HS-5 (cell line): ENCODE measurements at places on chromosomes 4 and X.

- DNase-seq, result no peak
Measured at GRCh38 chr4:145179281-145179860, 1.0 kb downstream of the OTUD4 start.

GRCh38 chr4:169042608-169043007 lies 32.6 kb upstream of the CBR4 start:
- no peak for DNase-seq

- no peak for DNase-seq
Measured at GRCh38 chr4:110449947-110450346, 26.0 kb upstream of the ENPEP start.

GRCh38 chrX:31679861-31680260 lies 608.0 kb upstream of the FTHL17 start:
- DNase-seq, result no peak

DNA sequence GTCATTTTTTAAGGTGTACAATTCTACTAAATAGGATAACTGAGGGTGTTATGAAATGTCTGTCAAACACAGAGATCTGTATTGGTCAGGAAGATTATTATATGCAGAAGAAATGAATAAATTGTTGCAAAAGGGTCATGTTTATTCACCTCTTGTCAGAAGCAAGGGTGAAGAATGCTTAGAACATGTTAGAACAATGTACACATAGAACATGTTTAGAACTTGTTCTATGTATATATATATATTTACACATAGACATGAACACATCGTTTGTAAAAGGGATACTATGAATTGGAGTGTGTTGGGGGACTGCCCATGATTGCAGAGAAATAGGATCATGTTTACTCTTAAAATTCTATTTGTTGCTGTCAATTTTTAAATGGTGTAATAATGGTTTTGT lies 28.0 kb upstream of the TMEM150C start:
- DNase-seq, result no peak

DNA sequence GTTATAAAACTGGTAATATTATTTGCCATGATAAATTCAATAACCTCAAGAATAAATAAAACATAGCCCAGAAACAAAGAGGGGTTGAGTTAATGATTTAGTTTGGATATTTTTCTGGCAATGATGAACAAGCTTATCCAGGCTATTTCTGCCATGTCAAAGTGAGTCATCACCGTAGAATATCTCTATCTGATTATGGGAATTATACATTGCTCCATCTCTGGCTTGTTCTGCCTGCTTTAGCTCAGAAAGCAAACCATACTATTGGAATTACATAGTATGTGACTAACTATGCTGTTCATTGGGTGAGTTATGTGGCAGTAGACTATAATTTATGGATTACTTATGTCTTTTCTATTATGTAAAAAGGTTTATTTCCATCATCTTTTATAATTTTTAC lies 680.1 kb upstream of the AADAT start:
- peak; percentile 18 for DNase-seq

GRCh38 chr4:1371176-1372165 lies 24.5 kb downstream of the UVSSA start:
- no peak for DNase-seq

GRCh38 chrX:3950373-3950772 lies 236.9 kb upstream of the PRKX start:
- no peak for DNase-seq

- no peak for DNase-seq
Measured at GRCh38 chr4:1793496-1793840, 375 bp downstream of the FGFR3 start.

DNA sequence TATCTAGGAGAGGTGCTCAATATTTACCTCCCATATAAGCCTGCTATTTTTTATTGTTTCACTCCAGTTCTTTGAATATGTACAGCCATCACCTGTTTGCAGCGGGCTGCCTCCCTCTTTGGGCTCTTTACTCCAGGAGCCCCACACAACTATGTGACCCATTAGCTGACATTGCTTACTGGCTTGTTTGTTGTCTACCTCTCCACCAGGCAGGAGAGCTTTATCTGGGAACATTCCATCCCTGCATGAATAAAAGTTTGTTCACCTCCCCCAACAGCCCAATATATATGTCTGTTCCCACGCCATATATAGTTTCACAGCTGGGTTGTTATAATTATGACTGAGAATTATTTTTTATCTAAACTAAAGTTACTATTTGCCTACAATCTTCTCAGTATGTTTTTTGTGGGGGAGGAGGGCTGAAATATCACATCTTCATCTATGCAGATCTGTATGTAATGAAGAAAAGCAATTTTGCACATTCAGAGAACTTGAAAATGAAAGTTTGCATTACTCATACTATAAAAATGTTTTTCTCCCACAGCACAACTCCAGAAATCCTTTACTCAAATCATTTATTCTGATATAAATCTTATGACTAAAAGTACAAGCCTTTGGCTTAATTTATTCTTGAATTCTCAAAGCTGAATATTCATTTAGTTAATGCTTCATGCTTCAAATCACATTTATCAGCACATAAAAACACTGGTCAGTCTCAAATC lies 61.2 kb upstream of the DAPP1 start:
- DNase-seq, result no peak

DNA sequence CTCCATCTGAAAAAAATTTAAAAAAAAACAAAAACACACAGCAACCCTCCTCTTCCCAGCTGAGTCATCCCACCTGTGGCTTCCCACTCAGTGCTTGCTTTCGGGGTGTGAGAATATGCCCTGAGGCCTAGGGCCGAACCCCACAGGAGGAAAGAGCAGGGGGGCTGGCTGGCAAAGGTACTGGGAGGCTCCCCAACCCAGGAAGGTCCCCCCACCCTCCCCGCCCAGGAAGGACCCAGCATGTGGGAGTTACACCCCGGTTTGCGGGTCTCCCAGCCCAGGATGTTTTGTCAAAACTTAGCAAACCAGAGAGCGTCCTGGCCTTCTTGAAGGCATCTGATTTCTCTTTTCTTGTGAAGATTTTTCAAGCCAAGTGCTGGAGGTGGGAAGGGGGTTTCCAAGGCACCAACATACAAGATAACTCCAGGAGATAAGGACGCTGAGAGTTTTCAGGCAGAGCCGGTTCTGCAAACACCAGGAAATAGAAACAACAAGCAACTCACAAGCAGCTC lies 25.7 kb upstream of the CSF2RA start:
- DNase-seq, result no peak

GRCh38 chr4:110104661-110105060 lies 93.8 kb downstream of the ELOVL6 start:
- no peak for DNase-seq

DNA sequence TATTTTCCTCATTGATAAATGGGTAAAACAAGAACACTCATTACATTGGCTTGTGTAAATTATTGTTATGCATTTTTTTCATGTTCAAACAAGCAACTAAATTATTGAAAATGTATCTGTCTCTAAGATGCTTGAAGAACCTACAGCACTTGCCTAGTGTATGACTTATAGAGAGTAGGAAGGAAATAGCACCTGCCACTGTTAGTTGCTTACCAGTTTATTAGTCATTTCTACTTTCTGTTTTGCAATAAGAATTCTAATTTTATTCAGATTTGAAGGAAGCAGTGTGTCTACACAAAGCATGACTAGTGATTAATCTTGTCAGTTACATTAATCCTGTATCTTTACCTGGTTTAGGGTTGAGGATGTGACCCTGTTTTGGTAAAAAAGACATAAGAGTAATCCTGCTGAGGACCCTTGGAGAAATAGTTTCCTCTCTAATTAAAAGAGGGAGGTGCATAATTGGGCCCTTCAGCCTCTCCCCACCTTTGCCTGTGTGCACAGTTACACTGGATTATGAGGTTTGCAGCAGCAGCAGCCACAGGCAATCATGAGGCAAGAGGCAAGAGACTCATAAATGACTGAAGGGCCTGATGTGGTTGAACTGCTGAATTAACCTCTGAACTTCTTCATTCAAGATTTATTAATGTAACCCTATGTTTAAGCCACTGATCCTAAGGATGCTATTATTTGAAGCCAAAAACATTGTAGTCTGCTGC lies 1202.1 kb downstream of the ADGRL3 start:
- no peak for DNase-seq

DNA sequence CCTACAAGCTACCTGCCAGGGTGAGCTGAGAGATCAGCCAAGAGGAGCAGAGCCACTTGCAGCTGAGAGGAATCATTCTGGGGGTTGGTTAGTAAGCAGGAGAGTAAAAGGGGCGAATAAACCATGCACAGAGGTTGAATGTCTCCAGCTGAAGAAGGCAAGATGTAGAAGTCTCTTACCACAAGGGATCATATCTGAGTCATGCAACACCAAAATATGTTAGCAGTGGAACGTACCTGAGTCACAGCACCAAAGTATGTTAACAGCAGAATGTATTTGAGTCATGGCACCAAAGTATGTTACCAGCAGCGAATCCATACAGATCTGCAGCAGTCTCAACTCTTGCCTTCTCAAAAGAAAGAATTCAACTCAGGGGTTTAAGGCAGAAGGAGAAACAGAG lies 29.9 kb downstream of the C4orf51 start:
- DNase-seq, result peak; percentile 81

GRCh38 chr4:153564630-153565525 lies 98.7 kb downstream of the TMEM131L start:
- no peak for DNase-seq

DNA sequence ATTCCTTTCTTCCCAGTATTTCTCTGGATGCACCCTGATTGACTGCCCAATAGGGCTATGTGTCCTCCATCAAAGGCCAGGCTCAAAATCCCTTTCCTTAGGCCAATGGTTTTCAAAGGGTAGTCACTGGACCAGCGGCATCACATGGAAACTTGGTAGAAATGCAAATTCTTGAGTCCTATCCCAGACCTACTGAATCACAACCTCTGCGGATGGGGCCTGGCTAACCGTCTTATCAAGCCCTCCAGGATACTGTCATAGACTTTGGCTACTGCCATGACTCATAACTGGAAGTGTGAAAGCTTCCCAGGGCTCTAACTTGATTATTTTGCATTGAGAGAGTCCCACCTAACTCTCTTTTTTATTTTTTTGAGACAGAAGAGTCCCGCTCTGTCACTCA lies 71.9 kb upstream of the TFDP3 start:
- no peak for DNase-seq

GRCh38 chrX:129748305-129748704 lies 9.5 kb downstream of the XPNPEP2 start:
- DNase-seq, result peak; percentile 47

DNA sequence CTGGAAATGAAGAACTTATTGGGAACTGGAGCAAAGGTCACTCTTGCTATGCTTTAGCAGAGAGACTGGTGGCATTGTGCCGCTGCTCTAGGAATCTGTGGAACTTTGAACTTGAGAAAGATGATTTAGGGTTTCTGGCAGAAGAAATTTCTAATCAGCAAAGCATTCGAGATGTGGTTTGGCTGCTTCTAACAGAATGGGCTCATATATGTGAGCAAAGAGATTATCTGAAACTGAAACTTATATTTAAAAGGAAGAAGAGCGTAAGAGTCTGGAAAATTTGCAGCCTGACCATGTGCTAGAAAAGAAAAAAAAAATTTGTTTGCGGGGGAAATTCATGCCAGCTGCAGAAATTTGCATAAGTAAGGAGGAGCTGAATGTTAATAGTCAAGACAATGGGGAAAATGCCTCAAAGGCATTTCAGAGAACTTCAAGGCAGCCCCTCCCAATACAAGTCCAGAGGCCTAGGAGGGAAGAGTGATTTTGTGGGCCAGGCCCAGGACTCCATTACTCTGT lies 35.9 kb upstream of the PAPSS1 start:
- DNase-seq, result no peak
